Astrocyte of the hippocampus (primary cell): ENCODE measurements at places on chromosomes 5 and 9.

GRCh38 chr9:116002624-116003023 lies 151.0 kb upstream of the PAPPA start:
- peak; percentile 27 for DNase-seq

- DNase-seq, result no peak
These were observed 98.6 kb upstream of the ACTBL2 start for GRCh38 chr5:57581222-57581621.

DNA sequence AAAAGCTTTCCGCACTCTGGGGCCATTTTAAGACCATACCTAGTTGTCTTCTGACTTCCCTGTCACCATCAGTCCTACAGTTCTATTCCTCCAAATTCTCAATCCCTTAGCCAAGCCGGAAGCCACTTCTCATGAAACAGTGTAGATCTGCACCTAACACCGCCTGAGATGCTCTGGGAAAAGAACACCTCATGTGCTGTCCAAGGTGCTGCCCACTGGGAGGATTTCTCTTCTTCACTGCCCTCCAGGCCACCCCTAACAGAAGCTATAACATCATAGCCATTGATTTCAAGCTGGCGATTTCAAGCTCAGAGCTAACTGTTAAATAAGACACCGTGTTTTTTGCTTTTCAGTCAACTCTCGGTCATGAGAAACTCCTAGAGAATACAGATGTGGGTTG lies 559.3 kb downstream of the CCDC171 start:
- DNase-seq, result no peak

DNA sequence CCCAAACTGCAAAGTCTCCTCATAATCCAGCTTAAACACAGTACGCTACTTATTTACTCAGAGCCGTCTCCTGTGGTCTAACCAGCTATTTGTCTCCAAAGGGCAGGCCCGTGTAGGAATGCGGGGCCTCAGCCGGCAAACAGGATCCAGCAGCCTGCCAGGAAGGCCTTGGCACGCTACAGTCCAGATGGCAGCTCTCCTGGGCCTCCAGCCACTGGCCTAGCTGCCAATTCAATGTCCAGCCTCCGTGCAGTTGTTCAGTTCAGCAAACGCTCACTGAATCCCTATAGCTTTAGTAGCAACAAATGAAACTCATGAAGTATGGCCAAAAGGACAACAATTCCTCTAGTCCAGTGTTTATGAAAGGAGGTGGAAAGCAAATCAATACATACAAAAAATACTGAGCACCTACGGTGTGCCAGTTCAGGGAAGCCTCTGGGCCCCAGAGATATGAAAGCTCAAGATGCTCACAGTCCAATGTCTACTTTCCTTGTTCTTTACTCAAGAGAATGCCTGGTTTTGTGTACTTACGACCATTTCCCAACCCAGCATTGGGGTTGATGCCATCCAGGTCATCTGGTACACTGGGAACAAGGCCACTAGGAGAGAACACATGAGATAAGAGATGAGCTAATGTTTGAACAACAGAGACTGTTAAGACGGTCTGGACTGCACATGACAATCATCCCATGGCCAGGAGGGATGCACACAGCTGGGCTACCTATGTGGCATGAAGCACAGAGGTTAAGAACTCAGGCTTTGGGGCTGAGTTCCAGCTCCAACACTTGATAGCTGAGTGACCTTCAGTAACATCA lies 8.3 kb downstream of the CDK5RAP2 start:
- DNase-seq, result peak; percentile 97

DNA sequence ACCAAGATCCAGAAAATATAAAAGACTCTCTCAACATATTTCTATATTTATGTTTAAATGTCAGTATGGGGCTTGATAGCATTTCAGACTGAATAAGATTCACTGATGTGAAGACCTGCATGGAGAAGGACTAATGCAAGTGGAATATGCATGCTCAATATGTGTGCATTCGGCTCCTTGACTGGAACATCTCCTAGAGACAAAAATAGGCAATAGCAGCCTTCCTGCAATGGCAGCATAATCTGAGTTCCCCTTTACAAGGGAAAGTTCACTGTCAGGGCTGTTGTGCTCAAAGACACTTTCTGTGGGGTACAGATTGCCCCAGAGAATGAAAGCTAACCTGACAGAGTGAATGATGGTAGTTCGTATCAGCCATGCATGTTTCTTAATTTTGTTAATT lies 42.4 kb downstream of the STARD4 start:
- DNase-seq, result no peak

DNA sequence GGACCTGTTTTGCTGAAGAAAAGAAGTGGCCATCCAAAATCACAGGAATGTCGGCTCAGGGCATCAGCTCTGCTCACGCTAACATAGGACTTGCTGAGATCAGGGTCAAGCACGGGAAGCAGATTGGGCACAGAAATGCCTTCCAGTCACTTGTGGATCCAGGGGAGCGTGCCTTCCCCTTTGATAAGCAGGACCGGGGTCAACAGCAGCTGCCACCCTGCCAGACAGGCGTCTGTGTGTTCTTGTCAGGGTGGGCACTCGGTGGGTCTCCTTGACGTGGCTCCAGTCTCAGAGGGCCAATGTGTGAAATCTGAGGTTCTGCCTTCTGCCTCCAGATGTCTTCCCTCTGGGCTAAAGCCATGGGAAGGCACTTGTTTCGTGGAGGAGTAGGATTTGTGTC lies 313.7 kb upstream of the IRX4 start:
- no peak for DNase-seq

DNA sequence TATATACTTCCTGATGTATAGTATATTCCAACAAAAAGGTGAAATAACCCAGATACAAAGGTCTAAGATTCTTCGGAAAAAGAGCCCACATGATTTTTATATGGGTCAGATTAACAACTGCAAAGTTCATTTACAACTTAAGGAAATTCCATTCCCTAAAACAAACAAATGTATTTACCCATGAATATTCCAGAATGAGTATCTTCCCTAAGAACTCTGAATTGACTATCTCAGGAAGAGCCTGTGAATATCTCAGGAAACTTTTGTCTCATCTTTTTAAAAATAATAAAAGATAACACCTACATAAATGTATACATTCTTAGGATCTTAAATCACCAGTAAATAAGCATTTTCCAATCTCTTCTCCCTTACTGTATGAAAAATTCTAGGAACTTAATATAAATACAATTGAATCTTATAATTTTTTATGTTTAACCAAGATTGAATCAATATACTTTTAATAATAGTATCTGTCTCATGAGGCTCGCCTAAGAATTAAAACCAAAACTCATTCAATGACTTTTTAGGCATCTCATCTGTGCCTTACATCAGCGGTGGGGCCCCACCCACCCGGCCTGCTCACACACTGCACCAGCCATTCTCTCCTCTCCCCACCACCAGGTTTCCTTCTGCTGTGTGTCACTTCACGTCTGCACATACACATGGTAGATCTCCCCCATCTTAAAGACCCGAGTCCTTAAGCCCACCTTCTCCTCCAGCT lies 78.1 kb downstream of the RAPGEF1 start:
- DNase-seq, result no peak

GRCh38 chr9:17551023-17551422 lies 27.8 kb upstream of the SH3GL2 start:
- DNase-seq, result no peak

DNA sequence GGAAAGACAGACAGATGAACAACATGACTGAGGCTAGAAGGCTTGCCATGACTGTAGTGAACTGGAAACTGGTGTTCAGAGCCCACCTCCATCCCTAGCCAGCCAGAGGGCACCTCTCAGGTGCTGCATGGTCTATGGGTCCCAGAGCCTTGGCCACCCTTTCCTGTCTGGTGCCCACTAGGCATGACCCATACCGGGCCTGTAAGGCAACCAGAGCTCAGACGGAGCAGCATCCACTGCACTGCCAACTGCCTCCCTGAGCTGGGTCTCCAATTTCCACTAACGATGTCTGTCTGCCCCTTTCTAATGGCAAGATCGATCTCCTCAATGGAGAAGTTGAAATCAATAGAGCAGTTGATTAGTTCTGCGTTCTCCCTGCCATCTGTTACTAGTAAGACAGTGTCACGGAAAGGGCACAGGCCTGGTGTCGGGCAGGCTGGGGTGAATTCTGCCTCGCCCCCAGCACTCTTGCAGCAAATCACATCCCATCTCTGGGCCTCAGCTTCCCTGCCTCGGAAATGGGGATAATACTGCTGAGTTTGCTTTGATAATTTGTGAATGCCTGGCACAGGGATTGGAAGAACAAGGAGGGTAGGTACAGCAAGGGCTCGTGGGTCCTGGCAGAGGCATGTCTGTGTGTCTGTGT lies 172.3 kb upstream of the MVB12B start:
- DNase-seq, result no peak

DNA sequence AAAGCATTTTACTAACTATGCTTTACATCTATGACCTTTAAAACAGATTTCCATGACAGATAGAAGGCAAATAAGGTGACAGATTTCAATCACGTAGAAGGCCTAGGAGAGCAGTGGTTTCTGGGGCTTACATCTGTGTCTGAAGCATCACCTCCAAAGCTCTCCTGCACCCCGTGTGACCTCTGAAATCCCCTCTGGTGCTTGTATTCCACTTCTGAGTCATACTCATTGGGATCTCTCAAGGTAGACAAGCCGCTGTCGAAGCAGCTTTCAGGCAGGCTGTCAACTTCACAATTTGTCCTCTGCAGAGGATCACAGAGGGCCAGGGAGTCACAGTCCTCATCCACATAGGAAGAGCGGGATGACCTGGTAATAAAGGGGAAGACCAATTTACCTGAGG lies 62.2 kb downstream of the RASEF start:
- no peak for DNase-seq

DNA sequence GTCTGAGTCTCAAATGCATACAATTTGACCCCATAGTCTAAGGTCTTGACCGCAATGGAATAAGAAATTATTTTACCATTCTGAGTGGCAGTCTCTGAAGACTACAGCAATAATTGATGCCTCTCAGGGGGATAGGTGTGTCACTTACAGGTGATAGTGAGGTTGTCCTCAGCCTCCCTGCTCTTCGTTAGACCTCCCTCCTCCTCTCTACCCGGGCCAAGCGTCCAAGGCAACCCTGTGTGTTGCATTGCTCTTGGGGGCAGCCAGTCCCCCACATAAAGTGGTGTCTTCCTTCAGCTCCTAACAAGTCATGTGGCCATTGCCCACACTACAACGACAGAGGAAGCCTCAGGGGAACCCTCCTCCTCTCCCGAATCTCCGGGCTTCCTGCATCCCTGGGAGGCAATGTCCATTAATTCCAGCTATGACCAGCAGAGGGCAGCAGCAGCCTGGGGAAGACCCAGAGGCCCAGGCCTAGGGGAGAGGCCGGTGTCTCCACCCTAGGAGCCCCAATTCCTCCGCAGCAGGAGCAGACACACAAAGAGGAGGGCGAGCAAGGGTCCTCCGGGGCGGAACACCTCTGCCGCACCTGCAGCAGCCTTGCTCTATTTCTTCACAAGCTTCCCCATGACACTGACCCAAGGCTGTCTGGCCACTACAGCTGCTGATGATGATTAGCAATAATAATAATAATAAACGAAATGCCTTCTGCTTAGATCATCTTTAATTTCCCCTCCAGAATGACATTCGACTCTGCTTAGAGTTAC lies 134.8 kb downstream of the KCNIP1 start:
- peak; percentile 74 for DNase-seq

DNA sequence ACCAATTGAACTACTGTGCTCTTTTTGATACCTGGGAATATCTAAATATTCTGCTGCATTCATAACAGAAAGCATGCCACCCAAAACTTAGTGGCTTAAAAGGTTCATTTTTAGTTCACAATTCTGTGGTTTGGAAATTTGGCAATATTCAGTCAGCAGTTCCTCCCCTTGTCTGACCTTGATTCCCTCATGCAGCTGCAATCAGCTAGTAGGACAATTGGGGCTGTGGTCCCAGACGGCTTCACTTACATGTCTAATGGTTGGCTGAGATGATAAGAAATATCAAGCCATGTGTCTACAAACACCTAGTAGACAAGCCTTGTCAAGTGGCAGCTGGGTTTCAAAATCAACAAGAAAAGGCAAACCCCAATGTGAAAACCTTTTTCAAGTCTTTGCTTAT lies 51.3 kb downstream of the ANXA1 start:
- DNase-seq, result no peak

GRCh38 chr5:32449262-32449661 lies 4.7 kb upstream of the ZFR start:
- no peak for DNase-seq

DNA sequence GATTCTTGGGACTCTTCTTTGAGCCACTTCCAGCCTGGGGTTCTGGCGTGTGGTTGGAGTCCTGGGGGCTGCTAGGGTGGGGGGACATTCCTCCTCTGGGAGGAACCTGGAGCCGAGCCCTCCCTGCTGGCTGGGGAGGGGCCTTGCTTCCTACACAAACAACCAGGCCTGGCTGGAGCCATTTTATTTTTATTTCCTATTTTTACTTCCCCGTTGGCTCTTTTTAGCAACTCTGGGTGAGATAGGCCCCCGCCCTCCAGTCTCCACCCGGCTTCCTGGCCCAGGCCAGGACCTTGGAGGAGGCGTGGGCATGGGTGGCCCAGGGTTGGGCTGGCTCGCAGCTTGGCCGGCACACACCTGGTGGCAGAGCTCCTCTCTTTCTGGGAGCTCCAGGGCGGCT lies 15.1 kb downstream of the RXRA start:
- no peak for DNase-seq

GRCh38 chr9:89996116-89996515 lies 391.3 kb downstream of the GADD45G start:
- DNase-seq, result no peak

DNA sequence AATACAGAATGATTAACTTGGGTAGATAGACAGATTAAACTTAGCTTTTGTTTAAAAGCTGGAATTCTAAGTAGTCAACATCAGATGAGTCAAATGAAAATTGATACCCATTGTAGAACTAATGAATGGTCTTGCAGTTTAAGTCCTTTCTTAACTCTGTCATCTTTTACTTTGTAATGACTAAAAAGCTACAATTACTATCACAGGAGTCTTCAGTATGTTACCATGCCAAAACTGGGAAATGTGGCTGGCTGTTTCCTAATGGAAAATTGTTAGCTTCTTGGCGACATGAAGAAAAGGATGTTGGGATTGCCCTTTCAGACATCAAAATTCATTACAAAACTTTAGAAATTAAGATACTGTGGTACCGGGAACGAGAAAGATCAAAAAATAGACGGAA lies 20.2 kb upstream of the ANXA1 start:
- no peak for DNase-seq

DNA sequence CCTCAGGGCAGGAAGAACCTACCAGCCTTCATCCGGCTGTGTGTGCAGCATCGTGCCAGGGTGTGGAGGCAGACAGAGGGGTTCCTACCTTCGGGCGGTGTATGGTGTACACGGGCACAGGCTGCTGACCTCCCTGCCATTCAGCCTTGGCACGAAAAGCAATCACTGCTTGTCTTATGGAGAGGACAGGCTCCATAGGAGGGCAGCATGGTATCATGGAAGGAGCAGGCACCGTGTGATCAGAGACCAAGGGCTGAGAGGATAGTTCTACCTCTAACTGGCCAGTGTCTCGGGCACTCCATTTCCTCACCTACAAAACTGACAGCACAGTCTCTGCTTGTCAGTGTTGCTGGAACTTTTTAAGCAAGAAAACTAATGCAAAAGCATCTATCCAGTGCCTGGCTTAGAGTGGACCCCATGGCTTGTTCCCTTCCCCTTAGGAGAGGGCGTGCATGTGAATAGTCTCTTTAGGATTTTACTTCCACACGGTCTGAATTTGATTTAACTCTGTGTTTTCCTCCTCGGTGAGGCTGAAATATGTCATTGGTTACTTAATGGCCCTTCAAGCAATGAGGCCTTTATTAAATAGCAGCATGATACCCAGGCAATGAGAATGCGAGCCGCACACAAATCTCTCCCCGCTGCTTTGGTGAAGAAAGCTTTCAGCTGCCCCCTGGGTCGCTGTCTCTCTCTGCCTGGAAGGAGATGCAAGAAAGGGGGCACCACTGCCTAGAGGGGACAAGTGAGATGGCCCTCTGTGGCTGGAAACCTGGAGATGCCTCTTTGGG lies 22.2 kb downstream of the TTLL11 start:
- no peak for DNase-seq

- no peak for DNase-seq
These were observed 353.2 kb downstream of the CWC27 start for GRCh38 chr5:65121880-65122436.
